ENCODE measurements at places on chromosomes 11 and 22.

GRCh38 chr11:110235966-110236365, 60.4 kb downstream of the RDX start:
- no peak for DNase-seq

GRCh38 chr11:103532133-103532788, 423.0 kb downstream of the DYNC2H1 start:
- DNase-seq = no peak

DNA sequence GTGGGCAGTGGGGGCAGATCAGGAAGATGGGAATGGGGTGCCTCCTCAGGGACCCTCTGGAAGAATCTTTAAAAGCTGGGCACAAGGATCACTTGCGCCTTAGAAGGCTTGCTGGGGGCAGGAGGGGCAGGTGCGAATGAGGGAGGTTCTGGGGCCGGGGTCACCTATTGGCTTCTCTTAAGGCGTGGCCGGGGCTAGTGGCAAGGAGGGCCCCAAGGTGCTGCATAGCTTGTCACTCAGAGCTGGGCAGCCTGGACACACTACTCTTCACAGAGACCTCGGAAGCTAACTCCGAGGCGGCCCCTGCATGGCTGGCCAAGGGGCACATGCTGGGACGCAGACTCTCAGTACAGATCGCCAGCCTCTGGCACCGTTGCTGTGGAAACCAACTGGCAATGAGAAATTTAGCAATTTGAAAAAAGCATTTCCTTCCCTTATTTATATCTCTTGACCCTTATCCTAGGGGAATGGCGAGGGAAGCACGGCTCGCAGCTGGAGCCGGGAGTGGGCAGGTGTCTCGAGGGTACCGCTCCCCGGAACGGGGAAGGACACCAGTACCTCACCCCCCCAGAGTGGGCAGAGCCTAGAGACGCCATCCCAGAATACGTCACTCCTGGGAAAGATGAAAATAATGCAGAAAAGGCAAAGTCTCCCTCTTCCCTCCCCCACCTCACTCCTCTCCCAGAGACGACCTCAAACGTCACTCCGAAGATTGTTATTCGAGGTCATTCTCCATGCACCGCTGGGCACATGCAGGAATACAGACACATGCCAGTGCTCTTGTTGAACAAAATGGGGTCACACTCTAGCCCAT, 188.1 kb downstream of the CTTN start:
- DNase-seq = no peak

DNA sequence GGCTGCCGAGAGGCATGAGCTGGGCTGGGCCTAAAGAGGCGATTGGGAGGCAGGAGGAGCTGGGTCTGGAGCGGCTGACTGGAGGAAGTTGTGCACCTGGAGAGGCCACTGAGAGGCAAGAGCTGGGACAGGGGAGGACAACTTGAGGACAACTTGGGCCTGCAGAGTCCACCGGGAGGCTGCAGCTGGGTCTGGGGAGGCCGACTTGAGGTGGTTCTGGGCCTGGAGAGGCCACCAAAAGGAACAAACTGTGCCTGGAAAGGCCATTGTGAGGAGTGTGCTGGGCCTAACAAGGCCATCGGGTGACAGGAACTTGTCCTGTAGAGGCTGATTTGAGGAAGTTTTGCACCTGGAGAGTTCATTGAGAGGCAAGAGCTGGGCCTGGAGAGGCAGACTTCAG, 41.5 kb downstream of the OR4C45 start:
- no peak for DNase-seq

- no peak for DNase-seq
Observed at GRCh38 chr11:35848616-35849015, 95.2 kb upstream of the LDLRAD3 start.

- DNase-seq = no peak
Observed at GRCh38 chr11:31262761-31263160, 106.8 kb downstream of the DCDC1 start.

DNA sequence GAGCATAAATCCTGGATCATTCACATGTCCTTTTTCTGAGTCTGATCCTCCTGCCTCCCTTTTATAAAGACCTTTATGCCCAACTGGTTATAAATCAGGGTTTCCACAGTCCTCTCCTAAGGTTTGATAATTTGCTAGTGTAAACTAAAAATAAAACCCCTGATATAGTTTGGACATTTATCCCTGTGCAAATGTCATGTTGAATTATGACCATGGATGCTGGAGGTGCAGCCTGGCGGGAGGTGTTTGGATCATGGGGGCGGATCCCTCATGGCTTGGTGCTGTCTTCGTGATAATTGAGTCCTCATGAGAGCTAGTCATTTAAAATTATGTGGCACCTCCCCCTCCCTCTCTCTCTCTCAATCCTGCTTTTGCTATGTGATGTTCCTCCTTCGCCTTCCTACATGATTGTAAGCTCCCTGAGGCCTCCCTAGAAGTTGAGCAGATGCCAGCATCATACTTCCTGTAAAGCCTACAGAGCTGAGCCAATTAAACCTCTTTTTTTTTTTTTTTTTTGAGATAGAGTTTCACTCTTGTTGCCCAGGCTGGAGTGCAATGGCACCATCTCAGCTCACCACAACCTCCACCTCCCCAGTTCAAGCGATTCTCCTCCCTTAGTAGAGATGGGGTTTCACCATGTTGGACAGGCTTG, 9.6 kb upstream of the MTCH2 start:
- no peak for DNase-seq

- no peak for DNase-seq
Observed at GRCh38 chr11:126841999-126842398, 158.6 kb downstream of the KIRREL3 start.

DNA sequence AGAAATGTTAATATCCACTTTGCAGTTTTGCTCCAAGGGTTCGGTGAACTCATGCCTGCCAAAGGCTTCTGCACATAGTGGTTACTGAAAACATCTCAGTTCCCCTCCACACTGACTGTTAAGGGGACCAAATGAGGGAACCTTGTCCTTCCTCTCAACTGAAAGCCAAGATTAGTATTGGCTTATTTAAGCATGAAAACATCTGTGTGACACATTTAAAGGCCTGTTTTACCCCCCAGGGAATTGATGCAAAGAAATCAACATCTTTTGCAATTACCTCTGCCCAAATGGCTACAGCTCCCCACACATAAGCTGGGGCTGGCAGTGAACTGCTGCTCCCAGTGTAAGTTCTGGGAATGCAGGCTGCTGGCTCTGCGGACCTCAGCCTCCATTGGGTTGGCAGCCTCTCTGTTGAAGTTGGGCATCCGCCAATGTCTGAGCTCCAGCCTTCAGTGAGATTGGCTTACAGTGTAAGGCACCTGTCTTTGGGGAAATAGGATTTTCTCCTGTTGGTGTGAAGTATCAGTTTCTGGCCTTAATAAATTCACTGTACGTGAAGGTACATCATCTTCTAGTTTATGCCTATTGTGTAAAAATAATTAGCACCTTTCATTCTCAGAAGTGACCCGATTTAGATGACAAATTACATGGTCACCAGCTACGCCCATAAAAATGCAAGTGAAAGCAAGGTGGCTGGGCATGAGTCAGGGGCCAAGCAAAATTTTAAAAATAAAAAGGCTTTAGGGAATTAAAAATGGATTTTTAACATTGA, 213.4 kb upstream of the SYN3 start:
- no peak for DNase-seq

GRCh38 chr11:60390419-60390818, 5.8 kb upstream of the MS4A14 start:
- no peak for DNase-seq

DNA sequence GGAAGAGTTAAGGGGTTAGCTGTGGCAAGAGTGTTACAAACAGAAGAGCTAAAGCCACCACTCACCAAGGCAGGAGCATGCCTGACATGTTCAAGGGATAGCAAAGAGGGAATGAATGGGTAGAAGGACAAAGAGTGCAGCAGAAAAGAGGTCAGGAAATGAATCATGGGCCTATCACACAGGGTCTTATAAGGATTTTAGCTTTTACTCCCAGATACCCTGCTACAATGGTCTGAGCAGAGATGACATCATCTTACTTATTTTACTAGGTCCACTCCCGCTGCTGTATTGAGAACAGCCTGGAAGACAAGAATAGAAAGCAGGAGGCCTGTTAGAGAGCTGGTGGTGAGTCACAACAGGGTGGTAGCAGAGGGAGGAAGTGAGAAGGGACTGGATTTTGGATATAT, 9.8 kb downstream of the TRAF6 start:
- DNase-seq = no peak

GRCh38 chr11:78194490-78194889, 5.8 kb downstream of the USP35 start:
- DNase-seq = no peak

GRCh38 chr22:34808618-34809017, 257.3 kb upstream of the ISX start:
- no peak for DNase-seq

DNA sequence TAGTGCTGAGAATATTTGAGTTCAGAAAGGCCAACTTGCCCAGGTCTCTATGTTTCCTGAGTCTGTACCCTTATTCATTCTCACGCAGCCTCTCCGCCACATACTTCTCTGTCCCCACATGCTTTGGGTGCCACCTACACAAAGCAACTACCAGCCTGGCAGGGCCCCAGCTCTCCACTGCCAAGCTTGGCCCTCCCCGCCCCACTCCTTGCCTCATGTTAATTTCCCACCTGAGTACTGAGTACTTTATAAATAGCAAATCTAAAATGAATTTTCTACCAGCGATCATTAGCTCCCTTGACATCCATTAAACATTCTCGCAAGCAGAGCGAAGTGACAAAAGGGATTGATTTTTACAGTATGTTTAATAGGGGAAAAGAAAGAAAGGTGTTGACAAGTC, 20.8 kb downstream of the NTM start:
- DNase-seq = no peak

DNA sequence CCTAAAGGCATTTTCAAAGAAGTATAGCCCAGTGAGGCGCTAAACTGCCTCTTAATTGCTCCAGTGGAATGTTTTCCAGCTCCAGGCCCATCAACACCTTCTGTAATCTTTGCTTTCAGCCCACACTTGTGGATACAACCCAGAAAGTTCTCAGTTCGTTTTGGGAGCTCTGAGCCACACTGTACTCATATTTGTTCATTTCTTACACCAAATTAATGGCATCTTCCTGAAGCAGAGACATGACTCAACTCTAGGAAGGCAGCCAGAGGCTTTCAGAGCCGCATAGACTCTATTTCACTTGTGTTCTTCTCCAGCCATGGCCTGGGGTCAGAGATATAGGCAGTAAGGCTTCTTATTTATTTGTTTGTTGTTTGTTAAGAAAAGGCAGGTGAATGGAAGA, 175.5 kb upstream of the NCAM1 start:
- DNase-seq = no peak

- no peak for DNase-seq
Observed at GRCh38 chr11:59558270-59558643, 46.9 kb downstream of the OR4D9 start.
